ENCODE measurements at places on chromosomes 1 and 21.
A peak's percentile ranks its signal among the peaks of the same experiment; 100 is the strongest.

DNA sequence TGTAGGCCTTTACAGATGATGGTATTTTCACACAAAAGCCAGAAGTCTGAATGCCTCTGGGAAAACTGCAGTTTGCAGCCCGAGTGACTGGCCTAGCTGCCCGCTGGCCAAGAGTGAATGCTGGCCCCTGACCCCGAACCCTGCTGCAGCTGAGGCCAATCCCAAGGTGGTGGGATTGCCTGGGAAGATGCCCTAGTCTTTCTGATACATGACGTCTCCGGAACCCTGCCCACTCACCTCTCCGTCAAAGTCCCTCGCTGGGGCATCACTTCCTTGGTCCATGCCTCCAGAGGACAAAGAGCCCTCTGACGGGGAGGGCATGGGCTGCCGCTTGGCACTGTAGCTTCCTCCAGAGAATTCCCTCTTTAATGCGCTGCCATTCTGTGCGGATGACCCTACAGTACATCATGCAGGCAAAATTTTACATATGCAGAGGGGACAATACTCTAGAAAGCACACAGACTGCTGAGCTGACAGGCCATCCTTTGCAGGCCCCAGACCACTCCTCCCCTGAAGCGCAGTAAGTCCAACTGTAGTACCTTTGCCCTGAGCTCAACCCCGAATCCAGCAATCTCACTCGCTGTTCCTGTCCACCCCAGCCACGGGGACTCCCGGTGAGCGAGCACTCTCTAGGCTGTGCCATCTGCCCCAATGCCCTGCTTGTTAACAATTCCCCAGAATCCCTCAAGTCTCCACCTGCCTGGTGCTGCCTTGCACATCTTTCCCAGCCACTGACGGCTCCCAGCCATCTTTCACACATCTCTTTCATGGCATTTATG, 54.7 kb downstream of the COQ8A start:
- no peak for DNase-seq

- DNase-seq = peak; percentile 15
Measured at GRCh38 chr1:115669002-115669673, 27.4 kb downstream of the VANGL1 start.

DNA sequence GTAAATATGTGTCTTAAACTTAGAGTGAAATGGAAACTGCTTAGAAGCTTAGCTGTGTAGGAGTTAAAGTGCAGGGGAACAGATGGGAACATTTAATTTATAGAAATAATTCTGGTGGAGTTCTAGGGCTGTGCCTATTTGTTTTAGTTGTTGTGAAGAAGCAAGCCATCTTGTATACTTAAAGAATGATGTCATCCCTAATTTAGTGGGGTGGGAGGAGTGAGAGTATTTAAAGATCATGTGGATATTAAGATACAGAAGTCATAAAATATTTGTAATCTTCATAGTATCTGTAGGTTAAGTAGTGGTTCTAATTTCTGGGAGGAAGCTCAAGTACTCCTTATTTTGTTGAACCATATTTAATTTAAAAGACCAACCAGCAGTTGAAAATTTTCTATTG, 41.5 kb downstream of the BACH1 start:
- no peak for DNase-seq

GRCh38 chr1:19563324-19564097, 78.2 kb upstream of the CAPZB start:
- DNase-seq = no peak

DNA sequence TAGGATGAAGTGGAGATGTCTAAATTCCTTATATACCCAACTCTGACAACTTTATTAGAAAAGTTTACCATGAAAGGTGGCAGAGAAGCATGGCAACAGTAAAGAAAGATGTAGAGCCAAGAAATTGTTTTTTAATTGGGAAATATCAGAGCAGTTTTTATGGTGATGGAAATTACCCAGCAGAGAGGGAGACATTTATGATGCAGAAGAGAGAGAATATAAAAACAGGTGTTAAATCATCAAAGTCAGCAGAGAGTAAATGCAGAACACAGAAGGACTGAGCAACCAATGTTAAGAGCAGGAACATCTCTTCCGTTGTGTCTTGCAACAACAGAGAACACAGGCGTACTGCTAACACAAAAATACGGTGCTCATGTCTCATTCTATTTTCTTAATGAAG, 28.2 kb downstream of the WARS2 start:
- DNase-seq = no peak

DNA sequence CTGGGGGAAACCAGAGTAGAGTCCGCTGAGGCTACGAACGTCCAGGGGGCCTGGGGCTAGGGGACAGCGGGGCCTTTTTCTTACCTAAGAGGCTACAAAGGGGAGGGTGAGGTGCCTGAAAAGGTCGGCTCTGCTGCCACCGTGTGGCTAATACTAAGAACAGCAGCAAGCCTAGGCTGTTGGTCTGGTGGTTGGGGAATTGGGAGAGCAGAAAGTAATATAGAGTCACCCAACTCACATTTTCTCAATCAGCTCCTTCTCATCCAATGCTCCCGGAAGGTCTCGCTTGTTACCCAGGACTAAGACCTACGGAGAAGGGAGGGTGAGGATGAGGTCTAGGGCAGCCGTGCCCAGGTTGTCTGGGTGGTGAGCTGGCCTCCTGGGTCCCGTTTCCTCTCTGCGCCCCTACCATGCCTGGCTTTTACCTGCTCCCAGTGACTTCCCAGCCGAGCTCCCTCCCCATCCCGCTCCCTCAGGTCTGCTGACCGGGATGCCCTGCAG, 9.3 kb downstream of the ARL8A start:
- peak; percentile 62 for DNase-seq

GRCh38 chr1:26786437-26787380, 1.0 kb upstream of the PIGV start:
- peak; percentile 76 for DNase-seq

DNA sequence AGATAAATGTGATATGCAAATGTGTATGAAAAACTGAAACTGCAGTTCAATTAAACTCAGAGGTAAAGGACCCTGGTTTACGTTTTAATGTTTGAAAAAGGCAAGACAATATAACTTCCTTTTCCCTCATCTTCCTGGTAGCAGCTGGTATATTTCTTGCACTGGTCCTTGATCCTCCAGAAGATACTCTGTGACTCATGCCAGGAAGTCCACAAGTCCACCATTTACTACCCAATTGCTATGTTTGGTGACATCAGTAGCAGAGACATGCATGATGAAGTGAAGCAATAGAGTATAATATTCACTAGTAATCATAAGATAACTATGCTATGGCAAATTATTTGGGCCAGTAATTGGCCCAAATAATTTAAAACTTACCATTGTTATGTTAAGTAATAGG, 774.5 kb upstream of the NEGR1 start:
- no peak for DNase-seq

DNA sequence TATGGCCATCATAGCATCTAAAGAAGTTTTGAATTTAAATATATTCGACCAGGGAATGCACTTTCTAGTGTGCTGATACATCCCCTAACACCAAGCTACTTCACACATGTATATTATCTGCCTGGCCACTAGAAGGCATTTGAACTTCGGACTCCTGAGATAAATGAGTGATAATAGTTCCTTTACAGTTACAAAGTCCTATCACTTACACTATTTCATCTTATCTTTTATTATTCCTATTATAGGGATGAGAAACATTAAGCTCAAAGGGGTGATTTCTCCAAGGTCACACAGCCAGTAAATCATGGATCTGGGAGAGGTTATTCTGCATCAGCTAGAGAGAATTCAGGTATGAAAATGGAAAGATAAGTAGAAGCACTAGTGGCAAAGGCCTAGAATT, 40.3 kb downstream of the GPATCH2 start:
- no peak for DNase-seq
